ENCODE measurements at places on chromosomes 3 and 15. TPM values are rescaled to one million over a fixed set of nuclear protein-coding genes. Genes with fewer than 3 reads are reported as not detected.

The CSPG5 gene
- total RNA-seq: 0.58 TPM

The NBEAL2 gene
- total RNA-seq: 150 TPM

The SUSD5 gene
- 7.8 TPM for total RNA-seq

The PEX11A gene
- 13.7 TPM for total RNA-seq

The APH1B gene
- total RNA-seq: 28.1 TPM

The FEM1B gene
- total RNA-seq: 51.7 TPM

The GAP43 gene
- 1.8 TPM for total RNA-seq

The GOLGA8T gene
- total RNA-seq: 0.66 TPM

The OXTR gene
- total RNA-seq: 6.0 TPM

The SLC26A6 gene
- total RNA-seq: 31.1 TPM

The PRR20G gene
- not detected for total RNA-seq

The SHISA5 gene
- total RNA-seq: 181 TPM

The SCAANT1 gene
- not detected for total RNA-seq

The SLC27A2 gene
- total RNA-seq: 22.9 TPM

The SLC2A2 gene
- 22.4 TPM for total RNA-seq

The EBLN2 gene
- 3.0 TPM for total RNA-seq

The ITIH1 gene
- total RNA-seq: 4.8 TPM

The SCN5A gene
- total RNA-seq: 0.20 TPM

The WDR49 gene
- 0.32 TPM for total RNA-seq

The CYP1A2 gene
- total RNA-seq: 0.14 TPM

The SPATA12 gene
- total RNA-seq: 0.43 TPM

The GHSR gene
- total RNA-seq: not detected

The KPNA1 gene
- 55.2 TPM for total RNA-seq

The VILL gene
- 131 TPM for total RNA-seq

Measured in mucosa of gallbladder (tissue), 1 donor.